ENCODE measurements at places on chromosomes 5 and 9.

DNA sequence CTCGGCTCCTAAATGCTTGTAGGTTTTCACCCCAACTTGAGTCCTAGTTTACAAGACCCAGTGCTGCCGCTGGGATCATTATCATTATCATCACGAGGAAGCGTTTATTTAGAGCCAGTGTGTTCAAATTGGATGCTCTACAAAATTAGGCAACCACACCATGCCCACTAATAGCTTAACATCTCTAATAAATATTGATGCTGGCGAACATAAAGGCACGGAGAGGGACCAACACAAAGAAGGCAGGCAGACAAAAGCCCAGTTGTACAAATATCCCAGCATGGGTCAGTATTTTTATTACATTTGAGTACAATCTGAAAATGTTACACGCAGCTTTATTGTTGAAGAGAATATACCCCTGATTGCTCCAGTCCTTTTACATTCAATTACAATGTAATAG lies 4.7 kb downstream of the CFAP77 start:
- H3K27me3 ChIP-seq = peaks cover 92% of the 10 kb centered on the region
- H3K36me3 ChIP-seq = no peaks in the 10 kb centered on the region
- no peak overlapping the region for H3K4me3 ChIP-seq

GRCh38 chr9:127809002-127809539 lies 6.4 kb downstream of the FPGS start:
- peaks cover 94% of the 10 kb centered on the region for H3K36me3 ChIP-seq
- no peak overlapping the region for H3K27ac ChIP-seq
- no peak overlapping the region for H3K4me3 ChIP-seq

DNA sequence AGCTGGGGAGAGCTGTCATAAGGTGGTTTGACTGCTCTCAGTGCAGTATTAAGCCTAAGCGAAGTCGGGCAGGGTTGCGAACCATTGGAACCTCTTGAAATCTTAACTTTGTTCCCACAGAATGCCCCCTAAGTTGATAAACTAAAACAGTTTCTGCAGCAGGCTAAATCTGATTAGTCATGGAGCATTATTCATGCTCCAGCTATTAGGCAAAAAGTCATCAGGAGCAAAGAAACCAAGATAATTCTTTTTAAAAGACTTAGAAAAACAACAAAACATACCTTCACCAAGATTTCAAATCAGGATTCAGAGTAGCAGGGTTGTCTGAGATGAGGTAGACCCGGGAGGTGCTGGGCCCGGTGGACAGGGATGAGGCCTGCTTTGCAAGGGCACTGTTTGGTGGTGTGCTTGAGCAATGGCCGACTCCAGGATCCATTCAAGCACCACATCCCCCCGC lies 69.9 kb upstream of the PLPP1 start:
- H3K36me3 ChIP-seq = no peaks in the 10 kb centered on the region
- no peak overlapping the region for H3K4me3 ChIP-seq
- no peaks in the 10 kb centered on the region for H3K27me3 ChIP-seq
- H3K4me1 ChIP-seq = peaks cover 24% of the 10 kb centered on the region

DNA sequence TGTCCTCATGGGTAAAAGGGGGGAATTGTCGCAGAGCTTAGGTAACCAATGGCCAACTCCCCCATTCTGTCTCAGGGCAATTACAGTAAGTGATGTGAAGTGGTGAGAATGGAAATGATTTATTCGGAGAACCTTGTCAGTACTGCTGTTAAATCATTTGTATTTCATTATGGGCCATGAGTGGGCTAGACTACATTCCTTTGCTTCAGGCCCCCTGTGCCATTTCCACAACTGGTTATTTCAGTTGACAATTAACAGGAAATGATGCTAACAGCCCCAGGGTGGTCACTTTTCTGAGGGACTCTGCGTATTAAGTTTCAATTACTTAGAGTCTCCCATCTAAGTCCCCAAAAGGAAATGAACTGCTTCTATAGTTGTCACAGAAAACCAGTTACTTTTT lies 653.7 kb downstream of the CCDC171 start:
- H3K36me3 ChIP-seq = no peaks in the 10 kb centered on the region
- no peak overlapping the region for H3K27ac ChIP-seq
- H3K4me3 ChIP-seq = no peak overlapping the region

DNA sequence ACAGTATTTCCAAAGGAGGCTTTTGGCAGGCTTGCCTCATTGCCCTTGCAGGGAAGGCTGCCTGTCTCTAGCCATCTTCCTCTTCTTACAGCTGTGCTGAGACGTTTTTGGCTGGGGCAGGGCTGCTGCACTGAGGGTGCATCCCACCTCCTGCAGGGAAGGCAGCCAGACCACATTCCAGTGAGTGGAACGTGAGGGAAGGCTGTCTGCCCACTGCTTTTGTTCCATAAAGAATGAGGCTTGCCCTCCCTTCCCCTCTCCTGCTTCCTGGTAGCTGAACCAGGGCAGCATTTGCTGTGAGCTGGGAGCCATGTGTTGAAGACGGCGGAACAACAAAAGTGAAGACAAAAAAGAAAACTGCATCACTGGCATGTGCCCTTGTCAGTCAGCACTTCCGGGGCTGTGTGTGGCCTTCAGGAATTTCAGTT lies 16.8 kb downstream of the MGAT1 start:
- peaks cover 35% of the 10 kb centered on the region for H3K36me3 ChIP-seq
- DNase-seq = peak; percentile 58
- peak overlapping the region; percentile 77 for H3K27ac ChIP-seq
- no peaks in the 10 kb centered on the region for H3K27me3 ChIP-seq
- H3K4me1 ChIP-seq = peaks cover 64% of the 10 kb centered on the region
- no peak overlapping the region for H3K4me3 ChIP-seq

DNA sequence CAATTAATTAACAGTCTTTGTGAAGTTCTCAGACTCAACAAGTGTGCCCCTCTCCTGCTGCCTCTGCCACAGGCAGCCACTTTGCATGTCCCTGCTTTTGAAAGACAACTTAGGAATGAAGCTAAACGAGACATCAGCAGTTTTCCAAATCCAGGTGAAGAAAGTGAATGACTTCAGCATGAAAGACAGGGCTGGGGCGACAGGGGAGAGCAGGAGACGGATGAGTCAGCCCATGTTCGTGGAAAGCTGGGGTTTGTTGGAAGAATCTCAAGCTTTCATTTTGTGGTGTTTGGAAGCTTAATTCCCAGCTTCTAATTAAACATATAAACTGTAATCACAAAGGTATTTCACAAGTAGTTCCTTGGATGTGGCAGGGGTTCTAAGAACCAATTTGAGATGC lies 207.8 kb upstream of the MAP3K1 start:
- no peak for DNase-seq
- H3K4me3 ChIP-seq = no peak overlapping the region
- H3K4me1 ChIP-seq = no peaks in the 10 kb centered on the region
- no peaks in the 10 kb centered on the region for H3K27me3 ChIP-seq
- H3K36me3 ChIP-seq = no peaks in the 10 kb centered on the region

- no peak overlapping the region for H3K4me3 ChIP-seq
- H3K27ac ChIP-seq = no peak overlapping the region
- H3K36me3 ChIP-seq = no peaks in the 10 kb centered on the region
Measured at GRCh38 chr5:116650544-116650943, 75.9 kb upstream of the SEMA6A start.

DNA sequence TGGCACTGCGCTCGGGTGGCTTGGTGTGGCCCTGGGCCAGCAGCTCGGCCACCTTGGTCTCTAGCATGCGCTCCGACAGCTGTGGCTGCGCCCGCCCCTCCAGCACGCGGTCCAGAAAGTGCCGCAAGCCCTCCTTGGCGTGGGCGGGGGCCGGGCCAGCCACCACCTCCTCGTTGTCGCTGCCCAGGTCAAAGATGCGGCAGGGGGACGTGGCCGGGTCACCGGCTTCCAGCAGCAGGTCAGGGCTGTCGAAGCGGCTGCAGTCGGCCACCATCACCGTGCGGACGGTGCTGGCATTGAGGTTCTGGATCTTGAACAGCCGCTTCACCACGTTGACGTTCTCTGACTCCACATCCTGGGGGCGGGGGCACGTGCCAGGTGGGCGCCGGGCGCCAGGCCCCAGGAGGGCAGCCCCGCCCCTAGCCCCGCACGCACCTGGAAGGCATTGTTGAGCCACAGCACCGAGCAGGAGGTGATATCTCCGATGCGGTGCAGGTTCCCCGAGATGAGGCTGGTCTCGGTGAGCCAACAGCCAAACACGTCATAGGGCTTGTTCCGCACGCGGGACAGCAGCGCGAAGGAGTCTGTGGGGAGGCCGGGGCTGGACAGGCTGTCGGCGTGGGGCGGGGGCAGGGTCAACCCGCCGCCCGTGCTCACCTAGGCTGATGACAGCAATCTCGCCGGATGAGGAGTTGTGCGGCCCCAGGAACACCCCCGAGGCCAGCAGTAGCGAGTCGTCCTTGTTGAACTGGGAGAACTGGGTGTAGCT lies 2.2 kb downstream of the FBXW5 start:
- H3K4me3 ChIP-seq = peak overlapping the region; percentile 93
- H3K27me3 ChIP-seq = no peaks in the 10 kb centered on the region
- H3K4me1 ChIP-seq = peaks cover 93% of the 10 kb centered on the region
- peak; percentile 78 for DNase-seq

GRCh38 chr5:80068775-80069174 lies 33.6 kb downstream of the THBS4 start:
- peaks cover 11% of the 10 kb centered on the region for H3K4me1 ChIP-seq
- no peak for DNase-seq

DNA sequence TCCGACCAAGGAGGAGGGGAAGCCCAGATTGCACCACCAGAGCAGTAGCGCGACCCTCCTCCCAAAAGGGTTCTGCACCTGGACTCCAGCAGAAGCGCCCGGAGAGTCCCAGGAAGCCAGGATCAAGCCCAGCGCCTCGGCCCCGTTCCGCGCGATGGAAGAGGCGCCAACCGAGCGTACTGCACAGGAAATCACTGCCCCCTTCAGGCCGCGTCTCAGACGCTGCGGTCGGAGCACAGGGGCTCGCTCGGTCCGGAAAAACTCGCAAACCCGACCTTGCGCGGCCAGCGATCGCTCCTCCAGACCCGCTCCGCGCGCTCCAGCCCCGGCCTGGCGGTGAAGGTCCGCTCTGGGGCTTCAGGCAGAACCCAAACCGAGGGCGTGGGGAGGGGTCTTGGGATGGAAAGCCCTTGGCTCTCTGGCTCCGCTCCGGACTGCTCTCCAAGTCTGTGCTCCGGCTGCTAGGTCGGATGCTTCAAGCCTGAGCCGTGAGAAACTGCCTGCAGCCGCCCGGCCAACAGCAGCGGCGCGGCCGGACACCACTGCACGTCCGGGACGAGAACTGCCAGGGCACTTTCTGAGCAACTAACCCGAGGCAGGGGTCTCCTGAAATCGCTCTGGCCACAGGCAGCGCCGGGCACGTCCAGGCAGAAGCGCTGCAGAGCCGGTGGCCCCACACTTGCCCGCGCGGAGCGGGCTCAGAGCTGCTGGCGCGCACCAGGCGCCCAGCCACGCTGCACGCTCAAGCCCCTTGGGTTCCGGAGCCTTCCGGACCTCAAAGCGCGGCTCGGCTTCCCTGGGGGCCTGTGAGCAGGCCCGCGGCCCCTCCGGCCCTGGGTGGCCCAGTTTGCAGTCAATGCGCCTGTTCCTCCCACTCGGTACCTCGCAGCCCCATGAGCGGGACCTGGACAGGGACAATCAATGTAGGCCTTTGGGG lies 1.3 kb downstream of the GABBR2 start:
- DNase-seq = no peak
- no peaks in the 10 kb centered on the region for H3K36me3 ChIP-seq
- no peak overlapping the region for H3K27ac ChIP-seq
- peaks cover 16% of the 10 kb centered on the region for H3K4me1 ChIP-seq
- peaks cover 96% of the 10 kb centered on the region for H3K27me3 ChIP-seq

GRCh38 chr9:121289026-121289771 lies 21.2 kb downstream of the GSN start:
- peak overlapping the region; percentile 95 for H3K27ac ChIP-seq
- no peaks in the 10 kb centered on the region for H3K36me3 ChIP-seq
- H3K4me3 ChIP-seq = no peak overlapping the region
- no peaks in the 10 kb centered on the region for H3K27me3 ChIP-seq

GRCh38 chr5:84477485-84477884 lies 92.8 kb upstream of the EDIL3 start:
- no peak overlapping the region for H3K27ac ChIP-seq
- no peak overlapping the region for H3K4me3 ChIP-seq
- no peaks in the 10 kb centered on the region for H3K27me3 ChIP-seq
- H3K4me1 ChIP-seq = no peaks in the 10 kb centered on the region

GRCh38 chr5:109250533-109251329 lies 159.0 kb downstream of the PJA2 start:
- no peak overlapping the region for H3K4me3 ChIP-seq
- no peaks in the 10 kb centered on the region for H3K4me1 ChIP-seq
- no peak for DNase-seq
- no peak overlapping the region for H3K27ac ChIP-seq
- H3K36me3 ChIP-seq = no peaks in the 10 kb centered on the region
- H3K27me3 ChIP-seq = no peaks in the 10 kb centered on the region

- no peaks in the 10 kb centered on the region for H3K27me3 ChIP-seq
- no peak for DNase-seq
- no peak overlapping the region for H3K4me3 ChIP-seq
- no peaks in the 10 kb centered on the region for H3K36me3 ChIP-seq
- H3K4me1 ChIP-seq = no peaks in the 10 kb centered on the region
Measured at GRCh38 chr5:78916044-78916443, 69.1 kb downstream of the ARSB start.

DNA sequence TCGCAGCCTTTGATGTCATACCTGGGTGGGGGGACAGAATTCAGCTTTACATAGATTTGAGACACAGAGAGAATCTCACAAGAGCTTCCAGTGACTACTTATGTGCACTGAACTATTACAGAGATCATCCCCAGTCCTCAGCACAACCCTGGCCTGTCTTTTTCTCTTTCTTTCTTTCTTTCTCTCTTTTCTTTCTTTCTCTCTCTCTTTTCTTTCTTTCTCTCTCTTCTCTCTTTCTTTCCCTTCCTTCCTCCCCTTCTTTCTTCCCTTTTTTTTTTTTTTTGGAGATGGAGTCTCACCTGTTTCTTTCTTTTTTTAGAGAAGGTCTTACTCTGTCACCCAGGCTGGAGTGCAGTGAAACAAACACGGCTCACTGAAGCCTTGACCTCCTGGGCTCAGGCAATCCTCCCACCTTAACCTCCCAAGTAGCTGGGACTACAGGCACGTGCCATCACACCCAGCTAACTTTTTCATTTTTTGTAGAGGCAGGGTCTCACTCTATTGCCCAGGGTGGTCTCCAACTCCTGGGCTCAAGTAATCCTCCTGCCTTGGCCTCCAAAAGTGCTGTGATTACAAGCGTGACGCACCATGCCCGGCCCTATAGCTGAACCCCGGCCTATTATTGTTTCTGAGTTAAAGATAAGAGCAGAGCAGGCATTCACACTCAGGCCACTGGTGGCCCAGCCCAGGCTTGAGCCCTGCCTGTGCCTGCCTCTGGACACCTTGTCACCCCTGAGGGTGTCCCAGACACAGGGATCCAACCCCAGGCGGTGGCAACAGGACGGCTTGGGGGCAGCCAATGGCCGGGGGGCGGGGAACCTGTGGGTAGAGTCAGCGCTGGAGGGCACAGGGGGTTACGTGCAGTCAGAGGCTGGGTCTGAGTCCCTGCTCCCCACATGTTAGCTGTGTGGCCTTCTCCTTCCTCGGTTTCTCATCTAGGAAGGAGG lies 4.3 kb downstream of the PIP5KL1 start:
- H3K27me3 ChIP-seq = peaks cover 82% of the 10 kb centered on the region
- H3K4me1 ChIP-seq = peaks cover 38% of the 10 kb centered on the region
- H3K4me3 ChIP-seq = peak overlapping the region; percentile 70
- H3K36me3 ChIP-seq = no peaks in the 10 kb centered on the region
- DNase-seq = no peak
- no peak overlapping the region for H3K27ac ChIP-seq
